ENCODE measurements at places on chromosomes 2 and 18. TPM values are rescaled to one million over a fixed set of nuclear protein-coding genes. Genes with fewer than 3 reads are reported as not detected.

- no peak for DNase-seq
Measured at GRCh38 chr2:113698892-113699447, 57.5 kb downstream of the SLC35F5 start.

The STAMBP gene
- 13.3 TPM for total RNA-seq

The IL1A gene
- total RNA-seq, result not detected

DNA sequence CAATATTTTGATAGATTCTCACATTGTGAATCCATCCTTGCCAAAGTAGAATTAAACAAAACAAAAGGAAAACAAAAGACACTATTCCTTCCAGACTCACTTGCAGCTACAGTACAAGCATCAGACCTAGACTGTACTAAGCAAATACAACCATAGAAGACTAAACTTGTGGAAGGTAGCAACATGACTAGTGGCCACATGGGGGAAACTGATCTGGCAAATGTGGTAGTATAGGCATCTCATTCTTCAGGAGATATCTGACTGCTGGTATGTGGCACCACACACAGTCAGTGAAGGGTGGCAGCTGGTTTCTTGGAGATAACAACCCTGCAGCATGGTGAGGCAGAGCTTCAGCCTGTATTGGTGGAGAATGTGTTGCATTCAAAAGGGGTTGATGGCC, 81.0 kb upstream of the ACVR2A start:
- DNase-seq, result no peak

- DNase-seq, result no peak
Measured at GRCh38 chr2:173059971-173060461, 15.6 kb upstream of the MAP3K20 start.

The CAPN13 gene
- 0.08 TPM for total RNA-seq

- no peak for DNase-seq
Measured at GRCh38 chr2:148221926-148222325, 201.0 kb downstream of the MBD5 start.

DNA sequence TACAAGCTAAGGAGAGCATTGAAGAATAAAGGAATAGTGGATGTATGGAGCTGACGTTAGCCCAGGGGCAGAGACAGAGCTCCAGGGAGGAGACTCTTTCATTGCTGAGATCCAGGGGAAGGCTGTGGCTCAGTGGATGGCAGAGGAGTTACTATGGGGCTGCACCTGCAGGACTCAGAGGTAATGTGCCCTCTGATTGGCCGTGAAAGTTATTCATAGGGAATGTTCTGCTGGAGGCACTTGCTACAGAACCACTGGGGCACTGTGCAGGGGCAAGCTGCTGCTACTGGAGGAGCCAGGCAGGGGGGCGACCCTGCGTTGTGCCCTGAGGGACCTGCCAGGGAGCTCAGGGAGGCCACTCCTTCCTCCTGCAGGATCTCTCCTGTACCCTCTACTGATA, 199.2 kb downstream of the PTPRM start:
- DNase-seq, result no peak

- no peak for DNase-seq
Measured at GRCh38 chr2:187493877-187494568, 46.0 kb upstream of the CALCRL start.

The POTEC gene
- total RNA-seq, result not detected

The GRP gene
- not detected for total RNA-seq

GRCh38 chr2:188676010-188676400, 298.2 kb upstream of the COL3A1 start:
- no peak for DNase-seq

GRCh38 chr18:74515620-74516231, 18.6 kb upstream of the CNDP1 start:
- DNase-seq, result peak; percentile 58
